AG08395 (cell line): ENCODE measurements at places on chromosomes 13 and 19.
A peak's percentile ranks its signal among the peaks of the same experiment; 100 is the strongest.

DNA sequence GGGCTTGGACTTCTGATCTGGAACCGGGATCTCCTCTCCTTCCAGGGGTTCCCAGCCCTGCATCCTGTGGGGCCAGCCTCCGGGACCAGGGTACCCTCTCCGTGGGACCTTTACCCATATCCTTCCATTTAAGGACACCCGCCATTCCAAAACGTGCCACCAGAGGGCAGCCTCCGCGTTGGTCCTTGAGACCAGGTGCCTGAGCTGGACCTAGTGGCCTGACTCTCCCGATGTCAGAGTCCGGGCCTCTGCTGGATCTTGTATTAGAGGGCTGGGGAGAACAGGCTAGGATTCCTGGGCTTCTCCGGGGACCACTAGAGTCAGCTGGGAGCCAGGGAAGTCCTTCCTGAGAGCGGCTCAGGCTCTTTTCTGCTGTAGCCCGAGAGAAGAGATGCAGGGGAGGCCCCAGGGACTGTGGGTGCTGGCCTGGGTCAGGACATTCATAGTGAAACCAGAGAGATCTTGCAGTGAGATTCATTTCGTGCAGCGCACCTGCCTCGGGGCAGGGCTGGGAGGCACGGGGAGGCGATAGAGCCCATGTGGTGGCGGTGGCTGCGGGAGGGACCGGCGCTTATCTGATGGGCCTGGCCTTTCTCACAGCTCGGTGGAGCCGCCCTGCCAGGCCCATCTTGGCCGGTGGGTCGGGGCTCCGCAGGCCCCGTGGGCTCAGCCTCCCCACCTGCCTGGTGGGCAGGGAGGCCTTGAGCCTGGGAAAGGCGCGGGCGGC is 9.8 kb upstream of the SLC7A10 start:
- DNase-seq: peak; percentile 82

DNA sequence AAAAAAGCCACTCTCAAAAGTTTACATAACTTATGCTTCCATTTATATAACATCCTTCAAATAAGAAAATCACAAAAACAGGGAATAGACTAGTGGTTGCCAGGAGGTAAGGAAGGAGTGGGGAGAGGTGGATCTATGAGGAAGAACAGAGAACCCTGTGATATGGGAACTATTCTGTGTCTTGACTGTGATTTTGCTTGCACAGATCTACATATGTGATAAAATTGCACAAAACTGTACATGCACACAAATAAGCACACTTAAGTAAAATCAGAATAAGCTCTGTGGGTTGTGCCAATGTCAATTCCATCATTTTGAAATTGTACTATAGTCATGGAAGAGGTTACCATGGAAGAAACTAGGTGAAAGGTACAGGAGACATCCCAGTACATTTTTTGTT is 121.6 kb upstream of the SGCG start:
- no peak for DNase-seq

- DNase-seq: no peak
These were observed 18.3 kb downstream of the C19orf44 start for GRCh38 chr19:16514383-16515019.

GRCh38 chr13:89502286-89502685 is 1831.1 kb downstream of the SLITRK5 start:
- no peak for DNase-seq

GRCh38 chr19:43695985-43696704 is 19.7 kb upstream of the IRGC start:
- DNase-seq: no peak

DNA sequence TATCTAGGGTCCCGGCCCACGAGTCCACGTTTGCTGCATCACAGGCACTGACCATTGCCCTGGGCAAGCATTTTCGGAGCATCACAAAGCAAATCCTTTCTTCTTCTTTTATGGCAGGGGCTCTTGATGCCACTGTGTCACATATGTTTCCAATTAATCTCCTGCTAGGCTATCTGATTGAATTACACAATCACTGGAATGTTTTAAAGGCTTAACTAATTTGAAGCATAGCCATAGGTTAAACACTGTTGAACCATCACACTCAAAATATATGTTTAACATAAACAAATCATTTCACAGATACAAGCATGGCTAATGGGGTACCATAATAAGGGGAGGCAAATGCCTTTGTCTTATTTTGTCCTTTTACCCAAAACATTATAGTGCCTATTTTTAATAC is 338.3 kb downstream of the POU4F1 start:
- no peak for DNase-seq

GRCh38 chr19:21308773-21309172 is 20.4 kb downstream of the ZNF708 start:
- DNase-seq: no peak

DNA sequence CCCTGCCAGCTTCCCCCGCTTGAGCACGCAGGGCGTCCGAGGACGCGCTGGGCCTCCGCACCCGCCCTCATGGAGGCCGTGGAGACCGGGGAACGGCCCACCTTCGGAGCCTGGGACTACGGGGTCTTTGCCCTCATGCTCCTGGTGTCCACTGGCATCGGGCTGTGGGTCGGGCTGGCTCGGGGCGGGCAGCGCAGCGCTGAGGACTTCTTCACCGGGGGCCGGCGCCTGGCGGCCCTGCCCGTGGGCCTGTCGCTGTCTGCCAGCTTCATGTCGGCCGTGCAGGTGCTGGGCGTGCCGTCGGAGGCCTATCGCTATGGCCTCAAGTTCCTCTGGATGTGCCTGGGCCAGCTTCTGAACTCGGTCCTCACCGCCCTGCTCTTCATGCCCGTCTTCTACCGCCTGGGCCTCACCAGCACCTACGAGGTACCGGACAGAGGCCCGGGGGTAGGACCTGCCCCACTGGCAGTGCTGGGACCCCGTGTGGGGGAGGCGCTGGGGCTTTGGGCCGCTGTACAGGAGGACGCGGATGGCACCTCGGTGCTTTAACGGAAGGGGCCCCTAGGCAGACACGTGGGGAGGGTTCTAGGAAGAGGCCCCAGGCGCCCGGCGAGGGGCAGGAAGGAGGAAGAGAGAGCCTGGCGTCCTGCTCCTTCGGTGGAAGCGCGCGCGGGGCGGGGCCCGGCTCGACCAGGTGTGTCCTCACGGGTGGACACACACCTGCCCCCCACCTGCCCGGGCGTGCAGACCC is 681 bp downstream of the SLC5A5 start:
- DNase-seq: no peak

DNA sequence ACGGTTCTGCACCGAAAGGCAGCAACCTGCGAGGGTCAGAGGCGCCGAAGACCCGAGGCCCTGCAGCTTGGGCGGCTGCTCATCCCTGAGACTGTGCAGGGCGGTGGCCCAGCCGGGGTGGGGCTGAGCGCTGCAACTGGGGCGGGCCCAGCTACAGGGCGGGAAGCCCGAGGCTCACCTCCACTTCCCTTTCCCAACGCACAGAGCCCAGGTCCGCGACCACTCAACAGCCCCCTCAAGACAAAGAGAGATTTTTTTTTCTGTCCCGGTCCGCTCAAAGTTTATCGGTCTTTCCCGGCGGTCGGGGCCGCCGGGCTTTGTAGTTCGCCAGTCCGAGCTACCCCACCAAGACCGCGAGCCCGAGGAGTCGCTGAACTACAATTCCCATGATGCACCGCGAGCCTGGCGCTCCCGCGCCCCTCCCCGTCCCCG is 573 bp downstream of the KATNAL1 start:
- peak; percentile 90 for DNase-seq

DNA sequence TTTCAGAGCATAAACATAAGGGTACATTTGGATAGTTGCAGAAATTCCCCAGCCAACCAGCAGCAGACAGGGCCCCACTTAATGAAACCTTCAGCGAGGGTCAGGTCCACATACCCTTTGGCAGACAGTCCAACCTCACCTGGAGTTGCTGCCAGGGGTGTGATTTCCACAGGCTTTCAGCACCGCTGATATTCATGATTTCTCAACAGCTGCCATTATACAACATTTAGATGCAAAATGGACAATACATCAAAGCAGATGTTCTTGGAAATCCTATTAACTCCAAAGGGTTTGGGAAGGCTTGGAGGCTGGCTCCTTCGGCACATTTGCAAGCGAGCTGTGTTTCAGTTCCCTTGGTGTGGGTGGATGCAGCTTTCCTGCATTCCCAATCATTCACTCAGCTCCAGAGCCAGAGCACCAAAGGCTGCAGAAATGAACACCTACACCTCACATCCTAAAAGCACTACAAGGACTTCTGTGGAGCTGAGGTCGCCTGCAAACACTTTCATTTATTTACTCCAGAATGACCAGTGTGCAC is 147.2 kb upstream of the VSTM2B start:
- DNase-seq: no peak

- no peak for DNase-seq
These were observed 19.3 kb upstream of the TMEM255B start for GRCh38 chr13:113739527-113740285.

DNA sequence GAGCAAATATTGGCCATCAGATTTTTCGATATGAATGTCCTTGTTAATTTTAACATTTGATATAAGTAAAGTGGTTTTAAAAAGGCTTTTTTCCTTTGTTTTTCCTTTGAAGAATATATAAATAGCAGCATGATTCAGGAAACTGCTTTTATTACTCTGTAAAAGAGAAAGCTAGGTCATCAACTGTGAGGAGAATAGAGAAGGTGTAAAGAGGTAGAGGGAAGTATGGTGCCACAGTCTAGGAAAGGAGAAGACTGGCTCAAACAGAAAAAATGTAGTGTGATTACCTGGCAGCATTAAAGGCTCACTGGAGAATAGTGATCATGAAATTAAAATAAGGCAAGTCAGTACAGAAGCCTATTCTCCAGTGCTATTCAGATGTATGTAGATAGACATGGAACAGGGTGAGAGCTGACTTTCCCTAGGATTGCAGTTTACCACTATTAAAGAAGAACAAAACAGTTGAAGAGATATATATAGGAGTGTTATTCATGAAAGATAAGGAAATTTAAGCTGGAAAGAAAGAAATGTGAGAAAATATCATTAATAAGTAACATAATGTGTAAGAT is 1115.9 kb upstream of the PCDH9 start:
- no peak for DNase-seq

GRCh38 chr13:92307752-92308151 is 909.3 kb downstream of the GPC5 start:
- no peak for DNase-seq

GRCh38 chr13:95745289-95745688 is 68.3 kb downstream of the DNAJC3 start:
- DNase-seq: no peak

DNA sequence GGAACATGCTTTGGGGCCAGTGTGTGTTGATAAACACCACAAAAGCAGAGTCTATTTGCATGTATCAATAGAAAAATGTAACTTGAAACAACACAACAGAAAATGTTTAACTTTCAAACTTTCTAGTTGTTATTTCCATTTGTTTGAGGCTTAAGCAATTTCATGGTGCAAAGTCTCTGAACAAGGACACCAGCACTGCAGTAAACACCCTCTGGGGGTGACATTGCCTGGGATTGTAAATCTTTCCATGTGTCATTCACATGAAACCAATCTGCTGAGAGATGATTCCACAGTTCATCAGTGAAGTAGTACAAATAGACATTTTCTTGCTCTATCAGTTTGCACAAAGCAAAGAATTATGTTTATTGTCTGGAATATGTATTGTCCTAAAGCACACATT is 124.5 kb downstream of the ITGBL1 start:
- DNase-seq: no peak

- DNase-seq: no peak
These were observed 2.3 kb downstream of the ATP13A1 start for GRCh38 chr19:19661141-19661674.

GRCh38 chr19:46288896-46289588 is 7.8 kb upstream of the HIF3A start:
- peak; percentile 70 for DNase-seq

- no peak for DNase-seq
These were observed 827.4 kb downstream of the GPC5 start for GRCh38 chr13:92225861-92226260.

DNA sequence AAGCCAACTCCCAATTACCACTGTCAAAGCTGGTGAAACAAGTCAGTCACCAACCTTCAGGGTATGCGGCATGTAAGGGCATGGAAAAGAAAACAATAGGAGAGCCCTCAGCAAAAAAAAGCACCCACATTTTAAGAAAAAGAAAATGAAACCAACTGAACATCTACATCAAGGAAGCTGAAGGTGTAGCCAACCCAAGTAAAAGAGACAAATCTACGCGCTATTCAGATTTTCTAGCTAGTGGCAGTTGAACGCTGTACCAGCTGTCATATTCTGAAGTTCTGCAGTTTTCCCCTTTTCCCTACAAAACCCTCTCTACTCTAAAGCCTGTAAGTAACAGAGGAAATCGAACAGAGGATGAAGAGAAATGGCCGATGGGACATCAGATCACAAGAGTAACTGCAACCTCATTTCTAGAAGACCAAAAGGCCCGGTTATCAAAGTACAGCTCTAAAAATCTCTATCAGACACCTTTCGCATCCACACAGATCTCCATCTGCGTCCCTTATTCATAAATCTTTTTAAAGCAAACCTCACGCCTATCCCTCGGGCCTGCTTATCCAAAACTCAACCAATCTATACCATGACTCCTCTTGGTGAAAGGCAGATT is 1.4 kb downstream of the MYCBP2 start:
- DNase-seq: no peak

GRCh38 chr13:38804536-38804935 is 117.7 kb downstream of the FREM2 start:
- DNase-seq: no peak

- no peak for DNase-seq
These were observed 22.4 kb upstream of the IGFL4 start for GRCh38 chr19:46063201-46063600.

GRCh38 chr19:51365211-51365964 is 800 bp downstream of the ETFB start:
- DNase-seq: peak; percentile 30

DNA sequence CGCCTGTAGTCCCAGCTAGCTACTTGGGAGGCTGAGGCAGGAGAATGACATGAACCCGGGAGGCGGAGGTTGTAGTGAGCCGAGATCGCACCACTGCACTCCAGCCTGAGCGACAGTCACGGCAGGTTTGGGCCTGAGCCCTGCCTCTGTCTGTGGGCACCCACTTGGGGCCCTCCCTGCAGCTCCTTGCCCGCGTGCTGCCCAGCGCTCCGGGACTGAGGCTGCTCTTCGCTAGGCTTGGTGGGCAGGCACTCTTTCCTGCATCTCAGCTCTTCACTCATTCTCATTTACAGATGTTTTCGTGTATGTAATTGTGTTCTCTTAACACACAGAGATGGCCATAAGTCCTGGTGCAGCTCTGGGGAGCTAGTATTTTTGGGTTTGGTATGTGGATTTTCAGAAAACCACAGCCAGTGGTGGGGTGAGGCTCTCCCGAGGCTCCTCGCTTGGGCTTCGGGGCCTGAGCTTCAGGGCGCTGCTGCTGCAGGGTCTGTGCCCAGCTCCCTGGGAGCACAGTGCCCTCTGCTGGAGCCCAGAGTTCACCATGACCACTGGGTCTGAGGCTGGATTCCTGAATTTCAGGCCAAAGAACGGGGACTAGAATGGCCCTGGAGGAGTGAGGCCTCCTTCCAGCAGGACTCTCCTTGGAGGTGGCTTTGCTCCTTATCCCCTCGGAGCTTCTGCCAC is 15.2 kb downstream of the UPF1 start:
- peak; percentile 84 for DNase-seq

DNA sequence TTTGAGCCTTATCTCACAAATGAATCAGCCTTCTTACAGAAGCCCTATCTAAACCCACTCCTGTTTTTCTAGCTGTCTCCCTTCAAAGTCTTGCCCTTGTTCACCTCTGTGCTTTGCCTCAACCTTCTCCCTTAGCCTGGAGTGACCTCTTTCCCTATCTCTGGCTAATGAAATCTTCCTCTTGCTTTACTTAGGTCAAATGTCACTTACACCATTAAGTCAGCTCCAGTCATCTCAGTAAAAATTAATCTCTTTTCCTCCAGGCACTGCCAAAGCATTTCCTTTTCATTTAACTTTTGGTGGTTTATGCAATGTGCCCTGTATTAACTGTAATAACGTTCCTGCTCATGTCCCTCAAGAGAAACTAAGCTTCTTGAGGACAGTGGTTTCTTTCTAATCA is 596.5 kb upstream of the MIR17HG start:
- DNase-seq: no peak
